ENCODE measurements at places on chromosomes 7 and 10.

DNA sequence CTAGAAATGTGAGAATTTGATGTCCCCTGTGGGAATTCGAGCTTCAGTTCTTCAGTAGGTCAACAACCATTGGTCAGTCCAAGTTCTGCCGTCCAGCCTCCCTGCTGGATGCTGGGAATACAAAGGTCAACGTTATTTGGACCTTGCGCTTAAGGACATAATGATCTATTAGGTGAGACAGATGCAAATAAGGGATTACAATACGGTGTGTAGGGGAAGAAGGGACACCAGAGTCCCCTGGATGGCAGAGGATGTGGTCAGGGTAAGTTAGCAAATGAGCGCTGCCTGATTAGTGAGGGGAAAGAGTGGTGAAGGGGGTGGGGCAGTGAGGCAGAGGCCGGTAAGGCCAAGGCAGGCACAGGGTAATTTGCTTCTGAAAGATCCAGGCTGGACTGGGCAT is 16.2 kb downstream of the CCNY start:
- DNase-seq = no peak

DNA sequence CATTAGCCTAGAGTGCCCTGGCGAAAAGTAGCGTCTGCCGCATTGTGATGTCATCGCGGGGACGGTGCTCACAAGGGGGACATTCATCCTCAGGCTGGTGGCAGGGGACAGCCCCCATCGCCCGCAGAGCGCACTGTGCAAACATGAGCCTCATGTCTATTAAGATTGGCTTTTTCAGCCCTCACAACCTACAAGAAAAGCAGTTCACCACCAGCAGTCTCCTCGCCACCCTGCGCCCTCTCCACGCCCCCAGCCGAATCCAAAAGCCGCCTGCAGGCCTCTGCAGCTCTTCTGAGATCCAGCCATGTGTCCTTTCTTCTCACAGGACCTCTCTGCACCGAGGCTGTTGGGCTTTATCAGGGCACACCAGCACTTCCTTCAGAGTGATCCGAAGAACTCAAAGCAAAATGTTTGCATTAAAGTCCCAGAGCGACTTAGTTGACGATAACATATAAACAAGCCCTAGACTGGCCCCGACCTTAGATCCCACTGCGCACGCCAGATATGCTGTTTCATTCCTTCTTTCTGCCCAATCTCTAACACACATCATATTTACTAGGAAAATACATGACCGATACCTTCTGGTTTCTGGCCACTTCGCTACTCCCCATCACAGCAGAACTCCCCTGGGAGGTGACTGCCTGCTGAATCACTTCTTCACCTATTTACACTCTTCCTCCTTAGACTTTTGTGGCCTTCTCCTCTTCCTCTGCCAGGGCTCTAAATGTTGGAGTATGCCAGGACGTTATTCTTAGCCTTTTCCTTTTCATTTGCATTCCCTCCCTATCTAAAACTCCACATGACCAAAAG is 206.0 kb upstream of the SH2B2 start:
- no peak for DNase-seq

- DNase-seq = no peak
These were observed 35.6 kb downstream of the PRPS1L1 start for GRCh38 chr7:17991866-17992648.

DNA sequence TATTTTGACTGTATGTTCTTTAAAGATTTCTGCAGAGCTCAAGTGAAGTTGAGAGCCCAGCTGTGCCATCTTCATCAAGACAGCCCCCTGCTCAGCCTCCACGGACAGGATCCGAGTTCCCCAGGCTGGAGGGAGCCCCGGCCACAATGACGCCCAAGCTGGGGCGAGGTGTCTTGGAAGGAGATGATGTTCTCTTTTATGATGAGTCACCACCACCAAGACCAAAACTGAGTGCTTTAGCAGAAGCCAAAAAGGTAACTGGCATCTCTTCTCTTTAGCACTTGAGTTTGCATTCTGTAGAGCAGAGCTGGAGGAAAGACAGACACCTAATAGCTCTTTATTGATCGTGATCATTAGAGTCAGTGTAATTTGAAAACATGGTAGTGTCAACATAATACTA is 33.7 kb downstream of the MCM10 start:
- no peak for DNase-seq

GRCh38 chr10:64037071-64037661 is 516.0 kb downstream of the REEP3 start:
- DNase-seq = no peak

DNA sequence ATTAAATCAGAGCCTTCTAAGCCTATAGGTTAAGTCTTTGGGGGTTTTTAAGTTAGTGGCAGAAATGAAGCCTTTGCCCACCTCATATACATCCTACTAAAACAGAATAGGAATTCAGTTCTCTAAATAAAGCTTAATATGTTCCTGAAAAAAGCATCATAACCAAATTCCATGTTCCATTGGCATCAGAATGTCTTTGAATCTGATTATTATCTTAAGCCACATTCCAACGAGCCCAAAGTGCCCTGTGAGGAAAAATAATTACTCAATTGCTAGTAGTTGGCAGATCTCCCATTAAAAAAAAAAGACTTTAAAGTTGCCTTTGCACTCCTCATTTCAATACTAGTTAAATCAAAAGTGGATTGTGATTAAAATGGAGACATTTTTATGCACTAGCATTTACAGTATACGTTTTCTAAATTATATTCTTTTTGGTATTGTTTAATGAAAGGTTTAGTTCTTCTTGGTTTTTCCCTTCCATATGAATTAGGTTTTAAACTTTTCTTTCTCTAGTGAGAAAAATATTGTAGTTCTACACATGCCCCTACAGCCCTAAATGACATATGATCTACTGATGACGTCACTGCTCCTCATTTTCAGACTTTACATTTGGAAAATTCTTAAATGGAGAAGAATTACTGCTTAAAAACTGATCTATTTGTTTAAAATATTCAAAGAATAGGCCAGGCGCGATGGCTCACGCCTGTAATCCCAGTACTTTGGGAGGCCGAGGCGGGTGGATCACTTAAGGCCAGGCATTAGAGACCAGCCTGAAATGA is 54.3 kb upstream of the CABCOCO1 start:
- peak; percentile 10 for DNase-seq

- peak; percentile 13 for DNase-seq
These were observed 456.8 kb upstream of the NRP1 start for GRCh38 chr10:33791272-33791660.

DNA sequence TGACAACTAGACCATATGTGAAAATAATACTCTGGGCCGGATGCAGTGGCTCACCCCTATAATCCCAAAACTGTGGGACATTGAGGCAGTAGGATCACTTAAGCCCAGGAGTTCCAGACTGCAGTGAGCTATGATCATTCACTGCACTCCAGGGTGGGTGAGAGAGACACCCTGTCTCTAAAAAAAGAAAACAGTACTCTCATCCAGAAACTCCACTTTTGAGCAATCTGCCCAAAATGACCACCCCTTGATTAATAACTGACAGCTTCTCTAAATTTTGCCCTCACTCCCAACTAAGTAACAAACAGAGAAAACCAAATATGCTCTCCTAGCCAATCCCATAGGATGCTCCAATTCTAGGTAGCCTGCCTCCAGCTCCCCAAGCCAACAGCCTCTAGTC is 62.5 kb upstream of the AKR1E2 start:
- DNase-seq = no peak

DNA sequence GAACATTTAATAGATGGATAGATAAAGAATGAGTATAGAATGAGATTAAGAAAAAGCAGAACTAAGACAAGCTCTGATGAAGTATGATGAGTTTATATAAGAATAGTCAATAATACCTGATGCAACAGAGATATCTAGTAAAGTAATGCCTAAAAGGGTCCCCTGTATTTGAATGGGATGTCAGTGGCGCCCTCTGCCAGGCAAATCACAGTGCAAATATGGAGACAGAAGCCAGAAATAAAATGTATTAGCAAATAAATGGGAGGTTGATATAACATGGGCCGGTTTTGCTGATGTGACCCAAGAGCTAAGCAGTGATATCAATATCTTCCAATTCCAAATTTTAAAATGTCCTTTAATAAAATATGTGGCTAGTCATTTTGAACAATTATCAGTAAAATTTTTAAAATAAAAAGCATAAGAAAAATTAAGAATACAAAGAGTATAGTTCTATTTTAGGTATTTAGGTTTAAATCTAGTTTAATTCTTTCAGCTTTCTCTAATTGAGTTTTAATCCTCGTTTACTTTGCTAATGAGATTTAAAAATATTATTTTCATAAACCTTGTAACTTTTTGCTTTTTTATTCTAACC is 62.6 kb downstream of the ADK start:
- DNase-seq = peak; percentile 49

DNA sequence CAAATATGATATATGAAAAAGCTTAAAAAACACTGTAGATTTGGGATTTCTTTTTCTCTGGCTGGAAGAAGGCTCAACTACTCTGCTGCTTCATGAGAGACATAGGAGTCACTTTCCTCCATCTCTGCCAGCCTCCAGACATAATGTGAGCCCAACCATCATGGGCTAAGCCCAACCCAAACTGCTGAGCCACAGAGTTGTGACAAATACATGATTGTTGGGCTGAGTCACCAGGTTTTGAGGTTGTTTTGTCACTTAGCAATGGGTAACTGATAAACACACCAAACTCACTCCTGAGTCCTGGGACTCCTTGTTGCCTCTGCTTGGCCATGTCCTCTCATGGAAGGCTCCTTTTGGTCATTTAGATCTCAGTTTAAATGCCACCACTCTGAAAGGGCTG is 381.8 kb upstream of the FZD8 start:
- peak; percentile 93 for DNase-seq

DNA sequence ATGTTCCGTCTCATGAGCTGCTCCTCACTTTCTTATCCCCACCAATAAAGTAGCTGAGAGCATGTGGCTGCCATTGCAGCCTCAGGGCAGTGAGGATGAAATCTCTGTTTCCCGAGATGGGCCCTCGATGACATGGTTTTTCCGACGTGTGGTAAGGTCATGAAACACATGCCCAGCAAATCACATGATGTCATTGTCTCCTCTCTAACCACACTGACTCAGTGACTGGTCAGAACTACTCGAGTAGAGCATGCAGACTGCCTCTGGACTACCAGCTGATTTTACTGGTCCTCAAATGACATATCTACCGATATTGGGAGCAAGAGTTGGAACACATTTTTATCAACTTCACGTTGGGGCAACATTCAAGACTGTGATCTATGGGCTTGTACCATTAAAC is 786.1 kb downstream of the CNTNAP2 start:
- no peak for DNase-seq

GRCh38 chr7:66140924-66141323 is 26.3 kb downstream of the CRCP start:
- peak; percentile 78 for DNase-seq

DNA sequence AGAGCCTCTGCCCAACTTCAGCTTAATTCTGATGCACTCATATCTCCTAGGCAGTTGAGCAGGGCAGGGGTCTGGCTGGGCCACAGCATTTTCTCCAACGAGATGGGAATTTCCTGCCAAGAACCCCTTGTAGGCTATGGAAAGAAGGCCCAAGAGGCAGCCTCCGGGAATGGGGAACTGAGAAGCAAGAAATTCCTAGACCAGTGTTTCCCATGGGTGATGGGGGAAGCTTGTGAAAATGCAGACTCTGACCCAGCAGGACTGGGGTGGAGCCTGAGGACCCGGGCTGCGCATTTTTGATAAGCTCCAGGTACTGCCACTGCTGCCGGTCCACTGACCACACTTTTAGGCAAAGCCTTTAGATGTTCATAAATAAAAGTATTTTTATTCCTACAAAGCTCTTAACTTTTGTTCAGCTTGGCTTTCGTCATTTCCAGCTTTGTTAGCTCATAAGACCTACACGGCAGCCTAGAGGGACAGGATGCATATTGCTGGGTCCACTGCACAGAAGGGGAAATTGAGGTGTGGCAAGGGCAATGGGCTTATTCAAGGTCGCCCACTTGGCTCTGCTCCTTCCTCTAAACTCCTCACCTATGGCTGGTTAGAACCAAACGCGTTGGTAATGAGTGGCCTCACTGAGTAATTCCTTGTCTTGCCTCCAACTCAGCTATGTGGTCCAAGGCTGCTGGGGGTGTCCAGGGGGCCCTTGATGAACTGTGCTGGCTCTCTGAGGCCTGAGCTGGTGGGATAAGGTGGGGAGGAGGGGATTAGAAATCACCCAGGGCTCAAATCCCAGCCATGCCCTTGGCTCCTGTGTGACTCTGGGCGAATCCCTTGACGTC is 29.5 kb downstream of the ZCCHC24 start:
- no peak for DNase-seq

DNA sequence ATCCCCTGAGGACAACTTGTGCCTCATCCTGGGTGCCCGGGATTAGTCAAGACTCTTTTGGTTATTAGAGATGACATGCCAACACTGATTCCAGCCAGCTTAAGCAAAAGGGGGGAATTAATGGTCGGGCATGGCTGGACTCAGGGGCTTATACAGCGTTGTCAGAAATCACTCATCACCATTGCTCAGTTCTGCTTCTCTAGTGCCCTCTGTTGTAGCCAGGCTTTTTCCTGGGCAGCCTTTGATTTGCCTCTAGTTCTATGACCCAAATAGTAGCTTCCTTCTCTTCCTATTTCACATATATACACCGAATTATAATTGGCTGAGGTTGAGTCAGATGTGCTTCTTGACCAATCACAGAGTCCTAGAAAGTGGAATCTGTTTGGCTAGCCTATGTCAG is 192.0 kb upstream of the HABP2 start:
- DNase-seq = no peak

DNA sequence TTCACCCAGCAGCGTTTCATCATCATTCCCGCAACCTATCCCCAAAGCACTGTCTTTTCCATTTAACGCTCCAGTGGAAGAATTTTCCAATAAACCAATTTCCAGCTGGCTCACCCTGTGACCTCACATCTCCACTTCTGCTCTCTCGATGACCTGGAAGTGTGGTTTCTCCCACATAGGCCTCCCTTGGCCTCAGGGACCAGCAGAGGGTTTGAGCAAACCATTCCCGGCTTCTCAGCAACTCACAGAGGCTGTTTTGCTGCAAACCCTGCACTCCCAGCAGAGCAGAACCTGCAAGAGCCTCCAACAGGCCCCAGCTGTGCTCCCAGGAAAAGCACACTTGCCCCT is 523.0 kb upstream of the FOXK1 start:
- no peak for DNase-seq

DNA sequence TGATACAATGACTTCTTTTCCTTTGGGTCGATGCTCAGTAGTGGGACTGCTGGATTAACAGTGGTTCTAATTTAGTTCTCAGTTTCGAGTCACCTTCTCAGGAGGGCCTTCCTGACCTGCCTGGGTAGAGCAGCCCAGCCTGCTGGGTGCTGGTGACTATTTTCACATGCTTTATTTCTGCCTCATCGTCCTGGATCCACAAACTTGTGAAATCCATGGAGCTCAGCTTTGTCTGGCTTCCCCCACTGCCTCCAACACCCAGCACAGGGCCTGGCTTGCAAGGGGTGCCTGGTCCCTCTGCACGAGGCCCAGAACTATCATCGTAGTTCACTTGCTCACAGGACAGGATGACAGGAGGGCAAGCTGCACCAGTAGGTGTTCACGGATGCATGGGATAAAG is 46.9 kb downstream of the SPOCK2 start:
- DNase-seq = no peak
